ENCODE measurements at places on chromosomes 12 and 14.

GRCh38 chr14:63045612-63046320, 508 bp upstream of the KCNH5 start:
- no peak for DNase-seq

- DNase-seq, result no peak
Observed at GRCh38 chr12:124636138-124636978, 68.9 kb upstream of the NCOR2 start.

DNA sequence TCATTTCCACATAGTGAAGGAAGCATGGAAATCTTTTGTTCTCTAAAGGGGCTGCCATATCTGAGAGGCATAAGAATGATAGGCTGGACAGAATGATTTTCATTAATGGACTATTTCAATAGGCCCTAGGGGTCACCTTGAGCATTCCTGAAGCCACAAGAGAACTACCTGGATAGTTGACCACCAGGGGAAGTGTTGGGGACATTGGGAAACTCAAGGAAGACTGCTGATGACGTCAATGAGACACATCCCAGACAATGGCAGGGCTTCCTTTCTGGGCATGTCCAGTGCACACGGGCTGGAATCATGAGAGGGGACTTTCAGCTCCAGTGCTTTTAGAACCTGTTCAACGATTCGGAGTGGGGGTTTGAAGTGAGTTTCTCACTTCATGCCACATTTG, 48.8 kb upstream of the CHST11 start:
- DNase-seq, result no peak

DNA sequence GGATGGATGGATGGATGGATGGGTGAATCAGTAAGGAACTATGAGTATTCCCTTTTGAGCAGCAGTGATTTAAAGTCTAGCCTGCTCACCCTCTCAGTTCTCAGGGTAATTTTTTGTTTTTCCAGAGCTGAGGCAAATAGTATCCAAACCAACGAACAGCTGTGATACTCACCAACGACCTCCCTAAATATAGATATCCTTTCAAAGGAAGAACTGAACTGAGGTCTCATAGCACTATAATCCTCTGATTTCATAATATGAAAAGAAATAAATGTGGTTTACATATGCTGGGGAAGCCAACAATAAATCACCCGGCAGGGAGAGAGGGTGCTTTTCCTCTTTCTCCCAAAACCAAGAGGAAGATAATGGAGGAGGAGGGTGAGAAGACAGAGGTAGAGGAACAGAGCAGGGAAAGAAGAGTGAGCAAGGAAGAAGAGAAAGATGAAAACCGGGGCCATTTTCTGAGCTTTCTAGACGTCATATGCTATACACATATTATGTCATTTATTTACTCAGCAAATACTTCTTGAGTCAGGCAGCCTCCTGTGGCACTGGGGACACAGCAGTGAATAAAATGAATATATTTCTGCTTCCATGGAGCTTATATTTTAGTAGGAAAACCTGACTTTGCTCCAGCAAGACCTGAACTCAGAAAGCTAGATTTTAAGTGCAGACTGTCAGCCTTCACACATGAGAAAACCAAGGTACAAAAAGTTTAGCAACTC, 710.7 kb upstream of the TBX3 start:
- no peak for DNase-seq

DNA sequence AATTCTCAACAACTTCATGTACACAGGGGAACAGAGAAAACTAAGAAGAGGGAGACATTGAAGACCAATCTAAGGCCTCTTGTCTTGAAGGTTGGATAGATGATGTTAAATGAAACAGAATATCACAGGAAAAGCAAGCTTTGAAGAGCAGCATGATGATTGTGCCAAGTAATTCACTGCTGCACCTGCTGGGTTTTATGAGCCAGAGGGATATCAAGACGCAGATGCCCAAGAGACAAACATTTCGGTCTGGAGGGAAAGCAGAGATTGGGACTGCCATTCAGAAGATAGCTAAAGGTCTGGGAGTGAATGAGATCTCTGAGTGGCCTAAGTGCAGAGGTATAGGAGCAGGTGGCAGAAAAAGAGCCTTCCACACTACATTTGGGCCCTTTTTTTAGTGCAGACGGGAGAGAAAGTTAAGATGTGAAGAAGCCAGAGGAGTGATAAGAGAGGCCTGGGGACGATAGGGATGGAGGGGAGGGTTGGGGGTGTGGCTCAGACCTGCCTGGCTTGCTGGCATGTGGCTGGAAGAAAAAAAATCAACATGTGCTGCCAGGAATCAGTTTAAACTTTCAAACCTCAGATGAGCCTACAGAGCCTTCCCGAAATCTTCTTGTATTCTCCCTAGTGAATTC, 200.6 kb downstream of the AEBP2 start:
- DNase-seq, result no peak

- no peak for DNase-seq
Observed at GRCh38 chr14:91599994-91600393, 89.9 kb upstream of the PPP4R3A start.

DNA sequence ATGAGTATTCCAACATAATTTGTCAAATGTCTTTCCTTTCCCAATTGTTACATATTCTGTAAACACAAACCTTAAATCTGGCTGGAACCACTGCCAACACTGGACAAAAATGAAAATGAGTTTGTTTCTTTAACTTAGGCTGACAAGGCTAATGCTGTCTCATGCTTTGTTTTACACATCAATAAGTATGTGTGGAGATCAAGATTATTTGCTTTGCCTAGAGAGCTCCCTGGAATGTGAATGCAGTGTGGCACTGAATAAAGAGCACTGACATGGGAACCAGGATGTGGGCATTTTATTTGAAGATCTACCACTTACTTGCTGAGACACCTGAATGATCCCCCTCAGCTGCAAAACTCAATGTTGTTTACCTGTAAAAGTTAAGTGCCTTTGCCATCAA, 61.7 kb downstream of the RALGAPA1 start:
- no peak for DNase-seq

DNA sequence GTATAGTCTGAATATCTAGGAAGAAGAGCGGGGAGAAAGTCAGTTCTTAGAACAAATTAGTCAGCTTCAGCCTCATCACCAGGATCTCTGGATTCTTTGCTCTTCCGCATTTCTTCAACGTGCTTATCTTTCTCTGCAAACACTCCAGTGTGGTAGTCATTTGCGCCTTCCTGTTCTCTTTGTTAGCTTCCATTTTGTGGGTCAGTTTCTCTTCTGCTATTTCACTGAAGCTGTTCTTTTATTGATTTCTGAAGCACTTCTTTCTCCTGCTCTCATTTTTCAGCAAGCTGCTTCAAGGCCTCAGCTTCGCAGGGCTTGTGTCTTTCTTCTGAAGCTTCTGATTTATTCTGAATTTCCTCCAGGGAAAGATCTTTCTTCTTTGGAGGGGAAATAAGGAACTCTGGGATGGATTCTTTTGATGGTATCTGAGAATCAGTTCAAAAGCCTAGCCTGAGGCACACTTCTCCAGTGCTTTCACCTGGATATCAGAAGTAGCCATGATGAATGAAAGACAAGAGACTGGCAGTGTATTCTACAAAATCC, 13.5 kb downstream of the AMN1 start:
- no peak for DNase-seq

DNA sequence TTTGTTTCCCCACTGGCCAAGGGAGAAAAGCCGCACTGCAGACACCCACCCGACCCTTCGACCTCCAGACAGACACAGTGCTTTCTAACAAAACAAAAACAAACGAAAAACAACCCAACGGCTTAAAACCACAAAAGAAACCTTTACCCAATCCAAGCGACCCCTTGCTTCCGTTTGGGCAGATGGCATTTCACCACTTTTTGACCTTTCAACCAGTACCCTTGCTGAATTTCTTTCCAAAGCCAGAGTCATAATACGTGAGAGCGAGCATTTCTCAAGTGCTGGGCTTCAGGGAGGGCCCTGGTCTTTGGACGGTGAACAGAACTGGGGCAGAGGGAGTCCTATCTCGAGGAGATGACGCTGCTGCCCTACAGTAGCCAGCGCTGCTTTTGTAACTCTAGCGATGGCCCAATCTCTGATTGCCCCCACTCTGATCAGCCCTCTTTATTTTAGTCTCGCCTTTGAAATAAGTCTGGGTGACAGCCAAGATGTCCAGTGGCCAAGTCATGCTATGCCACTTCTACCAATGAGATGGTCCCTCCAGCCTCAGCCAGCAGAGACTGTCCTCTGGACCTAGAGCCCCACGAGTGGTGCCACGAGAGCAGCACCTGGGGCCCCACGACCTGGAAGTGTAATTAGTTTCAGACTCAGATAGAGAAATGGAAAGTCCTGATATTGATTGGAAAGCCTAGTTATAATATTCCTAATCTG, 21.9 kb upstream of the ADIPOR2 start:
- no peak for DNase-seq

DNA sequence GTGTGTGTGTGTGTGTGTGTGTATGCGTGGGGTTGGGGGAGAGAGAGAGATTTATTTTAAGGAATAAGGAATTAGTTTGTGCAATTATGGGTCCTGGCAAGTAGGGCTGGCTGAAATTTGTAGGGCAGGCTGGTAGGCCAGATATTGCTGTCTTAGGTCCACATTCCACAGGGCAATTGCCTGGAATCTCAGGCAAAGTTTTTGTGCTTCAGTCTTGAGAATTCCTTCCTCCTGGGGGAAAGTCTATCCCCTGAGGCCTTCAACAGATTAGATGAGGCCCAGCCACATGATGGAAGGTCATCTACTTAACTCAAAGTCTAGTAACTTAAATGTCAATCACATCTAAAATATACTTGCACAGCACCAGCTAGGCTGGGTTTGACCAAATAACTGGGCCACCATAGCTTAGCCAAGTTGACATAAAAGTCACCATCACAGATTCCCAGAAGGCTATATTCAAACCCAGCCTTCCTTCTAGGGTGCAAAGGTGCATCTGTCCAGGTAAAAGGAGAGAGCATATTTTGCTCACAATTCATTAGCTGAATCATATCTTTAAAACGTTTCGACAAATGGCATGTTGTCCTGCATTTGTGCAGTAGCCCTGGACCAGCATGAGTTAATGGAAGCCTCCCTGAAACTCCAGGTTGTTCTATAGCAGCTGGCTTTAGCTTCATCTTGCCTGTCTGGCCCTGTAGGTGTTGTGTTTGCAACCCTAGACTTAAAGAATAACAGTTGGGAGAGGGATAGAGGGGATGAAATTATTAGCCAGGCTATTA, 63.1 kb downstream of the C14orf132 start:
- no peak for DNase-seq

- no peak for DNase-seq
Observed at GRCh38 chr12:104371043-104371870, 67.7 kb downstream of the EID3 start.

GRCh38 chr12:92362785-92363184, 217.1 kb upstream of the BTG1 start:
- no peak for DNase-seq

DNA sequence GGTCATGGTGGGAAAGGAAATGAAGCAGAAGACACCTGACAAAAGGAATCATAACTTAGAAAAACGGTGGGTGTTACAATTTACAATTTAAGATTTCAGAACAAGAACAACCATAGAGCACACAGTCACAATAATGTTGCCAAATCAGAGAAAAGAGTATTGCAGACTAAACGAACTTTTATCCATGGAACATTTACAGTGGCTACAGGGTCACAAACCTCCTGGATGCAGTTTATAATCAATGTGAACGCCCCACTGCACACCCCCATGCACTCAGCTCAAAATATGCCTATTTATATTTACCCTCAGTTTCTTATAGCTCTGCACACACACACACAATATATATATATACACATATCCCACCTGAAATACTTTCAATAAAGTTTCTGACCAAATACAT, 8.0 kb downstream of the KRR1 start:
- no peak for DNase-seq

DNA sequence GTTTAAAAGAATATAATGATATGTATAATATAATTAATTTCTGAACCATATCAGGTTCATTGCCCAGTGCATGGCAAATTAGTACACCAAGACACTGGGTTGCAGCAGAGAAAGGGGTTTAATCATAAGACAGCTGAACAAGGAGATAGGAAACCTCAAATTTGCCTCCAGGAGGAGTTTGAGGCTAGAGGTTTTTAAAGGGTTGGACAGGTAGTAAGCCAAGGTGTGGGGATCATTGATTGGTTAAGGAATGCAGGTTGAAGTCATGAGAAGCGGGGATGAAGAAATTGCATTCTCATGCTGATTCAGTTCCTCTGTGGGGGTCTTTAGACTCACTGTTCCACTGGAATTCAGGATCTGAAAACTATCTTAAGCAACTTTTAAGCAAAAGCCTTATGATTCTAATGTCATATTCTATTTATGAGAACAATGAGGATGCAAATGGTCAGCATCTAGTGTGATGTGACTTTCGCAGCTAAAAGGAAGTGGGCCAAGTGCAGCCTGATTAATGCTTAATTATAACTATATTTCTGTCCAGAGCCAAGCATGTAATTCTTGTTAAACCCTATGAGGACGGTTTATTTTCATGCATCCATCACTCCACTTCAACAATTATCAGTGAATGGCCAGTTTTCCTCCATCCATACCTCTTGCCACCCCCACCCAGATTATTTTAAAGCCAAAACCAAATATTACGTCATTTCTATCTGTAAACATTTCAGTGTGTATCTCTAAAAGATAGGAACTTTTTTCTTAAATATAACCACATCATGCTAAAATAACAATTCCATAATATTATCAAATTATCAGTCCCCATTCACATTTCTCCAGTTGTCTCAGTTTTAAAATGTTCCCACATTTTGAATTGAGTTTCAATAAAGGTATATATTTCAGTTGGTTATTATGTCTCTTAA, 14.9 kb downstream of the RNF212B start:
- no peak for DNase-seq

DNA sequence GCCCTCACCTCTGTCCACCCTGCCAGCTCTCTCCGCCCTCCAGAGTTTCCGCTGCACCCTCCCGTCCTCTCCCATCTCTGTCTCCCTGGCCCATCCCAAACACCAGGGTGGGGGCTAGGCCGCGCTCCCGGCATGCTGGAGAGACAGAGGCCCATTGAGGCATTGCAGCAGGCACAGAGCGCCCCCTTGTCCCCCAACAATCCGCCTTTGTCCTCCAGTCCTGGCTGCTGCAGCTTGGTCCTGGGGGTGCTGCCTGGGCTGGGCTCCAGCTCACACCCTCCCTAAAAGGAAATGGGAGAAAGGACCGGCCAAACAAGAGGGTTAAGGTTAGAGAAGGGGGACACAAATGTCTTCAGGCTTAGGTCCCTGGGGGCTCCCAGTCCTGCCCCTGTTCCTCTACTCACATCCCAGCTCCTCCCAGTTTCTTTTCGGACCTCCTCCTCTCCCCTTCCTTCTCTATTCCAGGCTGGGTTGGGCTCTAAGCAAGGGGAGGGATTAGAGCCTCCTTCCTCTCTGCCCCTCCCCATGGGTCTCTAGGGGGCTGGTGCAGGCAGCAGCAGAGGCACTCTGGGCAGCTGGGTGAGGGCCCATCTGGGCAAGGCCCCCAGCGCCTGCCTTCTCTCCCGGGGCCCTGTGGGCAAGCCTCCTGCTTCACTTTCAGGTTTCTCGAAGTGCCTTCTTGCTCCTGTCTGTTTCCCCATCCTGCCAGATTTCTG, at the start of gene CMTM5:
TSS of gene CMTM5 (plus strand) at position 565 of the 716 bp plus-strand sequence. CDS start 206 bp downstream, outside the sequence.
- DNase-seq, result no peak
